ENCODE measurements at places on chromosomes 6 and 20.

DNA sequence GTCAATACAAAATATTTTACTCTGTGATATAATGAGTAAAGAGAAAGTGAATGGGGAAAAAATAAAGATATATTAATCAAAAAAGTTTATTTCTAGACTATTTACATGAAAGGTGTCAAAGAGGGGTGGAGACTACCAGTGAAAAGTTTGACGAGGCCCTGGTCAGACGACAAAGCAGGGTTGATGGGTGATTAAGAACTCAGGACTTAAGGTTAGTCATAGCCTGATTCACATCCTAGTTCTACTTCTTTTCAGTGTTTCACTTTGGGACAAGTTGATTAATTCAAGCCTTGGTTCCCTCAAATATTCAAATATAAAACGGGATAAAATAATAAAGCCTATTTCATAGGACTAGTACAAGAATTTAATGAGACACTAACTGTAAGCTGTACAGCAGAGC is 178.2 kb upstream of the HS3ST5 start:
- no peak for DNase-seq

- no peak for DNase-seq
These were observed 47.2 kb downstream of the SLC9A8 start for GRCh38 chr20:49859807-49860206.

DNA sequence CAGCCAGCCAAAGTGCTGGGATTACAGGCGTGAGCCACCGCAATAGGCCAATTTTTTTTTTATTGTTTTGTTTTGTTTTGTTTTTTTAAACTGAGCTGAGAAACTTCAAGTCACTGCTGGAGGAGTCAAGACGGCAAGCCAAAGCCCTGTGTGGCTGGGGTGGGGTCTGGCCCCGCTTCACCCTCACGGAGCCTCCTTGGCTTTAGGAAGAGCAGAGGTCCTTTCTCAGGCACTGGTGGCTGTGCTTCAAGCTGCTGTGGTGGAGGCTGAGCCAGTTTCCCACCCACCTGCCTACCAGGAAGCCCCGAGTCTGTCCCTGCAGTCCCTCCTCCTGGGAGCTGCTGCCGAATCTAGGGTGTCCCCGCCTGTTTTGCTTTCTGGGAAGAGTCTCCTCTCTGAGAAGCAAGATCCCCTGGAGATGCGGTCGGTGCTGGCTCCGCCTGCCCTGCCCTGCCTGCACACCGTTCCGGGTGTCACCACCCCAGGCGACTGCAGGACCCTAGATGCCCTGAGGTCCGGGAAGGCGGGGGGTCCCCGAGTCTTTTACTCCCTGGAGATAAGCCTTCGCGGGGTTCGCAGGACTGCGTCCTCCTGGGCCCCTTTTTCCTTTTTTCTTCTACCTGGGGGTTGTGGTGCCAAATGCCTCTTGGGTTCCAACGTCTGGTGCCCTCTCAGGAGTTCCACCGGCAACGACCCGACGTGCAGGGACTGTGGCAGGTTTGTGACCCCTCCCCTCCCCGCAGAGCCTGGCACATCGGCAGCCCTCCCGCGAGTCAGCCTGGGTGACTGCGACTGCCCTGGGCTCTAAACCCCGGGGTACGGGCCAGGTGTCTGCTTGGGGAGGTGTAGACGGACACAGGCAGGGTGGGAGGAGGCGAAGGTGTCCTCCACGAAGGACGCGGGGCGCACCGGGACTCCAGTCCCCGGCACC is 100.7 kb downstream of the TAF4 start:
- no peak for DNase-seq

GRCh38 chr20:41366546-41367392 is at the start of gene EMILIN3:
TSS of gene EMILIN3 (minus strand) at chr20:41366818. CDS start at chr20:41366634, 184 bp downstream.
- no peak for DNase-seq

- DNase-seq: no peak
These were observed 2.0 kb downstream of the YWHAB start for GRCh38 chr20:44887466-44887865.

- DNase-seq: no peak
These were observed at the start of gene LTB for GRCh38 chr6:31582230-31582643. TSS of gene LTB (minus strand) at chr6:31582424. CDS start at chr6:31582417, 7 bp downstream.

GRCh38 chr6:45476341-45476740 is 98.6 kb upstream of the SUPT3H start:
- DNase-seq: no peak

DNA sequence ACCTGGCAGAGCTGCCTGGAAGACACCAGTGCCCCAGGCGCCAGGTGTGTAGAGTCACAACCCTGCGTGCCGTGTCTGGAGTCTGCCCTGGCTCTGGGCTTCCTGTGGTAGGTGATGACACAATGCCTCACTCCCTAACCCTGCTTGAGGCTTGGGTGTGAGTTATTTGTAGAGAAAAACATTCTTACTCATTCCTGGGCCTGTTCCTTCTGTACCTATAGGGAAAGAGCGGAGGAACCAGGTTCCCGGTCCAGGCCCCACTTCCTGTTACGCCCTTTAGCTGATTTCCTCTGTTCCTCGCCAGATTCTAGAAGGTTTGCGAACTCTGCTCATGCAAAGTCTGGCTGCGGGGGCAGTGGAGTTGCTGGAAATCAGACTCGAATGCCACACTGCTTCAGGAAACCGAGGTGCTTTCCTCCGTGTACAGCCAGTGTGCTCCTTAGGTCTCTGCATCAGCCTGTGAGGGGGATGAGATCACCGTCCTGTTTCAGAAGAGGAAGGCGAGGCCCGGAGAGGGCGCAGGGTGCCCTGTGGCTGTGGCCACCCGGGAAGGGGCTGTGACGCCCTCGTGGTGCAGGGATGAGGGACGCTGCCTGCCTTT is 67.1 kb upstream of the DUSP22 start:
- no peak for DNase-seq

DNA sequence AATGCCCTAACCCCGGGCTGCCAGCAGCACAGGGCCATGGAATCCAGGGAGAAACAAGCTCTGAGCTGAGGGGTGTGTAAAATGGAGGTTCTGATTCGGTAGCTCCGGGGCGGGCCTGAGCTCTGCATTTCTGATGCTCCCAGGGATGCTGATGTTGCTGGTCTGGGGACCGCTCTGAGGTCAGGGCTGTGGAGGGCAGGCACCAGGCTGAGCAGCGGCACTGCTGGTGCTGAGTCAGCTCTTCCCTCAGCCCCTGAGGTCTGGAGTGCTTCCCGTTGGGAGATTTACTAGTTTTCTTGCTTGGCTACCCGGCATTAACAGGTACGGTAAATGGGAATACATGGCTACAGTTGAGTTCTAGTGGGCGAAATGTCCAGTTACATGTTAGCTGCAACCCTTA is 18.6 kb upstream of the CST3 start:
- DNase-seq: no peak

DNA sequence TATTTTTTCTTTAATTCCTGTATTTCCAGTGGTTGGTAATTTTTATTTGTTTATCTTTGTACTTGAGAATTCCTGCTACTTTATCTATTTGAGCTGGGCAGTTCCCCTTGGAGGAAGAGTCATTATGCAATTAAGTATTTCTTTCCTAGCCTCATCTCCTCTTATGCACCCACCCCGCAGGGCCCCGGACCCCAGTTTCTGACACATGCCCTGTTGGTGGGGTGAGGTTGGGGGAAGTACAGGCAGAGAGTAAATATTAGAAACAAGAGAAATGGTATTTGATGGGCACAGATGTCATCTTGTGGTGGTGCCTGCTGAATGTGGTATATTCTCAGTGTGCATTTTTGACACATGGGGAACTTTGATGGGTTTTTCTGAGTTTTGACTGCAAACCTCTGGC is 602.7 kb upstream of the NOX3 start:
- no peak for DNase-seq

DNA sequence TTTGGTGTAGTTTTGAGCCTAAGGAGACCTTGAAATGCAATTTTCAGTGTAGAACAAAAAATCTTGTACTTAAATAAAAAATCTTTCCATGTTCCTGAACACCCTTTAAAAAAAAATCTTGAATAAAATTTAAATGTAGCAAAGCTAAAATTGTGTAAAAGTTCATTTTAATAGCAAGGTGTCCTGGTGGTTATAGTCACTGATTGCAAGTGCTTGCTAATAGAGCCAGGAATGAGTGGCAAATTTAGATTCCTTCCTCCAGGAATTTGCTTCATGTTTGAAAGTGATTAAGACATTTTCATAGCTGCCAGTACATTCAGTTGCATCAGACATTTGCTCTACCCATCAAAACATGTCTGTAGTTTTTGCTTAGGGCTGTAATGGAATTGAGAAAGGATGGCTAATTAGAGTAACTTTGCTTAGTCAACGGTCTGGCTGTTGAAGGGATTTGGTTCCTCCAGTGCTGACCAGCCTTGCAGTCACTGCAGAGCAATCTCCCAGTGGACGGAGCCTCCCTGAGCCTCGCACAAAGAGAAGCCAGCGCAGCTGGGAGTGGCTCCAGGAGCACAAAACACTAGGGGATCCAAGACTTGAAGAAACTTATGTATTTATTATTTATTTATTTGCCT is 36.5 kb downstream of the AKAP12 start:
- DNase-seq: peak; percentile 86

DNA sequence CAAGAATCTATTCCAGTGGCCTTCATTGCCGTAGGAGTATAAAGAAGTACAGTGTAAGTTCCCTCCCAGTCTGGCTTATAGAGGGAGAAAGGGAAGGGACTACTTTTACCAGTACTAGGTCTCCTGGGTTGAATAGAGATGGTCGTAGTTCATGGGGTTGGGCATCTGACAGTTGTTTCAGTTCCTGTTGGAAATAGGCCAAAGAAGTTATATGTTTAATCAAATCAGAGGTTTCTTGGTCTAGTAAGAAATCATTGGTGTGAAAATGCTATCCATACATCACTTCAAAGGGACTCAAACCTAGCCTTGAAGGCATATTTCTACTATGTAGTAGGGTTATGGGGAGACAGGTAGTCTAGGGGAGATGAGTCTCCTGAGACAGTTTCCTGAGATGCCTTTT is 45.6 kb upstream of the MAN1A1 start:
- DNase-seq: no peak

- no peak for DNase-seq
These were observed 11.4 kb upstream of the LTA start for GRCh38 chr6:31560697-31561058.
